ENCODE measurements at places on chromosomes 2 and 18. TPM values are rescaled to one million over a fixed set of nuclear protein-coding genes. Genes with fewer than 3 reads are reported as not detected.

Gene PTMA
- total RNA-seq = 978 TPM

- no peak for DNase-seq
- no peak overlapping the region for H3K27ac ChIP-seq
- H3K4me1 ChIP-seq = peaks cover 12% of the 10 kb centered on the region
- H3K4me3 ChIP-seq = no peak overlapping the region
Measured at GRCh38 chr2:15751477-15751876, 159.8 kb downstream of the DDX1 start.

- DNase-seq = no peak
- H3K27me3 ChIP-seq = no peaks in the 10 kb centered on the region
- H3K4me1 ChIP-seq = no peaks in the 10 kb centered on the region
- H3K36me3 ChIP-seq = no peaks in the 10 kb centered on the region
Measured at GRCh38 chr2:58930537-58930936, 689.4 kb upstream of the FANCL start.

Gene GRHL1
- 2.3 TPM for total RNA-seq

DNA sequence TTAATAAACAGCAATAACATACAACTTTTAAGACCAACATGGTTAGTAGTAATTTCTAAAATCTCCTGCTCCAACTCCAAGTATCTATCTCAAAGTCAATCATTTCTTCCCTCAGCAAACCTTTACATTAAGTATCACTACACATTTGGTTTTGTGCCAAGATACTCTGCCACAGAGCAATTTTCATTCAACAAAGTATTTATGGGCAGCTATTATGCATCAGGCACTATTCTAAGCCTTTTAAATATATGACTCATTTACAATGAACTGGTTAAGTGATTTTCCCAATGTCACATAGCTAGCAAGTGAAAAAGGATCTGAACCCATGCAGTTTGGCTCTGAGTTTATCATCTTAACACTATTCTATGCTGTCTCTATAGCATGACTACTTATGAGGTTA is 264.3 kb downstream of the NOL4 start:
- H3K27me3 ChIP-seq = no peaks in the 10 kb centered on the region
- no peak for DNase-seq
- no peak overlapping the region for H3K4me3 ChIP-seq
- no peaks in the 10 kb centered on the region for H3K4me1 ChIP-seq

Gene ADNP2
- total RNA-seq = 16.6 TPM

DNA sequence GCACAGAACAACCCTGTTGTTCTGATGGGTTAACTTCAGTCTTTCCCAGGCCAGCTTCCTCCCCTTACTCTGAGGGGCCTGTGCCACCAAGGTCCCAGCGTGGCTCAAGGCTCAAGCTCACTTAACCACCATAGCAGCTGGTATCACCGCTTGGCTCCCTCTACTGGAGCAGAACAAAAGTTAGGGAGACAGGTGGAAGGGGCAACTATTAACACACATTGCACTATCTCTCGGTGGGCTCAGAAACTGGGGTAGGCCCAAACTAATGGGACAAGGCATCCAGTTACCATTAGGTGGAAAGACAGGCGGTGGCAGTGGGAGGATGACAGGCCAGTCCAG is 88.7 kb upstream of the ATL2 start:
- H3K36me3 ChIP-seq = no peaks in the 10 kb centered on the region
- peak; percentile 11 for DNase-seq
- no peaks in the 10 kb centered on the region for H3K4me1 ChIP-seq
- no peaks in the 10 kb centered on the region for H3K27me3 ChIP-seq
- H3K27ac ChIP-seq = no peak overlapping the region

Gene REL
- total RNA-seq = 11.9 TPM

DNA sequence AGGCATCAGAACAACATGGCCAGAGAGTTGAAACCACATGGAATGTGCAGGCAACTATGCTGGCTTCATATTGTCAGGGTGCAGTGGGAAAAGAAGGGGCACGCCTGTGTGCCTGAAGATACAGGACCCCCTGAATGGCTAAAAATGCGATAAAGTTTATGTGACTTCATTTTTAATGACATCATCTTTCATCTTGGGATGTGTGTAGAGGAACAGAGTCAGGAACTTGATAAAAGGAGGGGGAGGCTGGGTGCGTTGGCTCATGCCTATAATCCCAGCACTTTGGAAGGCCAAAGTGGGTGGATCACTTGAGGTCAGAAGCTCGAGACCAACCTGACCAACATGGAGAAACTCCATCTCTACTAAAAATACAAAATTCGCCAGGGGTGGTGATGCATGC is 872.6 kb downstream of the TDRD15 start:
- H3K27me3 ChIP-seq = no peaks in the 10 kb centered on the region
- DNase-seq = no peak
- H3K27ac ChIP-seq = no peak overlapping the region
- no peaks in the 10 kb centered on the region for H3K36me3 ChIP-seq

DNA sequence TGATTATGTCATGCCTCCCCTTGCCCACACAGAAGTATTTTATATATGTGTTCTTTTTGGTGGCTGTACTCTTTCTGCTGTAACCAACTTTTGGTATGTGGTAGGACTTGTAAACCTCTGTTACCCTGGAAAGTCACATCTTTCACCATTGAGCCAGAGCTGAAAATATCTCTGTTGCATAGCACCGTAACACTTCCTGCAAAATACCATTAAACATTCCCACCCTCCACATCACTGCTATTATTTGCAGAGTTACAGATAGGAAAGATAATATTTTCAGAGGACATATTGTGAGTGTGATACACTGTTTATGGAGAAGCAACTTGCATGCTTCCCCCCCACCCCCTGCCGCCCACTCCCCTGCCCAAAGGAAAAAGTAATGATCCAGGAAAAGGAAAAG is 44.8 kb downstream of the CAB39 start:
- no peaks in the 10 kb centered on the region for H3K27me3 ChIP-seq
- no peak overlapping the region for H3K4me3 ChIP-seq
- DNase-seq = no peak
- H3K4me1 ChIP-seq = peaks cover 16% of the 10 kb centered on the region
- H3K36me3 ChIP-seq = peaks cover 22% of the 10 kb centered on the region

DNA sequence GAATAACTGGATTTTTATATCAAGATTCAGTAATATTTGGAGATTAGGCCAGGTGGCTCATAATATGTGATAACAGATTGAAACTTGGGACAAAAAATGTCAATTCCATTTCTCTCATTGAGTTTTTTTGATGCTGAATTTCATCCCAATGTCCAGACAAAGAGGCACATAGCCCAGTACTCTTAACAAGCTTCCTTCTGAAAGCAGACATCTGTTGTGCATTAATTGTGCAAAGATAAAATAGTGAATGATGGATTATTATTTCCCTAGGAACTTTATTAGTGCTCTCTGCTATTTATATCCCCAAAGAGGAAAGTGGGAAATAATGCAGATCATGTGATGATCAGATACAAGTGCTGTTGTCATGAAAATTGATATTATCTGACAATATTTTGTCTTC is 234.1 kb downstream of the CCDC102B start:
- H3K27me3 ChIP-seq = no peaks in the 10 kb centered on the region
- no peaks in the 10 kb centered on the region for H3K4me1 ChIP-seq
- no peaks in the 10 kb centered on the region for H3K36me3 ChIP-seq
- H3K27ac ChIP-seq = no peak overlapping the region
- H3K4me3 ChIP-seq = no peak overlapping the region
- no peak for DNase-seq

Gene DAW1
- total RNA-seq = not detected

- no peak overlapping the region for H3K27ac ChIP-seq
- H3K4me3 ChIP-seq = peak overlapping the region; percentile 49
- H3K27me3 ChIP-seq = peaks cover 16% of the 10 kb centered on the region
- DNase-seq = no peak
- H3K36me3 ChIP-seq = no peaks in the 10 kb centered on the region
Measured at GRCh38 chr2:109032229-109032820, 43.3 kb upstream of the EDAR start.

All from tibial nerve (tissue), 4 donors.